Stimulated activated CD4-positive, alpha-beta T cell treated with anti-CD3 and anti-CD28 coated beads, TNF-alpha, amount 100 ng/mL, for 4 hours (primary cell): ENCODE measurements at places on chromosomes 5 and 9.
A peak's percentile ranks its signal among the peaks of the same experiment; 100 is the strongest.

GRCh38 chr5:3615217-3615616 lies 19.6 kb downstream of the IRX1 start:
- DNase-seq = no peak

- no peak for DNase-seq
Measured at GRCh38 chr9:102434545-102434944, 560.6 kb upstream of the CYLC2 start.

GRCh38 chr5:15003511-15003920 lies 131.9 kb upstream of the ANKH start:
- peak; percentile 9 for DNase-seq

DNA sequence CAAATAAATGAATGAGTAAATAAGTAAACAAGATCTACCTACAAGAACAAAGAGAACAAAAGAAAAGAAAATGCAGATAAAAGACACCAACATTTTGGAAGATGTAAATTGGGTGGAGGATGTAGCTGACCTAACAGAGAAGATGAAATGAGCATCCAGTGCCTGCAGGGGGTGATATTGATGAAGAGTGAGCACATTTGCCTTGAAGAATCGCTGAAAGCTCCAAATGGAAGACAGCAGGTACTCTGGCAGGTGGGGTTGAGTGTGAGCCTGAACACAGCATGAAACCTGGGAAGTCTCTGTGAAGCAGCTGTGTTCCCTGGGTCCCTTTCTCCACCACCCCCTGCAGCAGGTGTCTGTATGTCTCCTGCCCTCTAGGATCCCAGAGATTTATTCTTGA lies 125.6 kb downstream of the NXNL2 start:
- no peak for DNase-seq

DNA sequence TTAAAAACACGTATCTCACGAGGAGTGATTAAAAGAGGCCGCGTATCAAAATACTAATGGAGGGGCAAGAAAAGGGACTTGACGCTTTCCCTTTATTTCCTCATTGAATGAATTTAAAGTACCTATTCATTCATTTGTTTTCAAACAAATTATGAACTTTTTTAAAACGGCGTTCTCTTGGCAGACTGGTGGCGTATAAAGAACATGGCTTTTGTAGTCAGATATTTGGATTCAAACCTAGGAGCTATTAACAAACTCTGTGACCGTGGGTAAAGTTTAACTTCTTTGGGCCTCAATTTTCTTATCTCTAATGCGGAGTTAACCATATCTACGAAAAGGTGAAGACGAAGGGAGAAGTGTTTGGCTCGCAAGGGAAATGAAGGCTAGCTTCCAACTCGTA lies 876 bp downstream of the CAAP1 start:
- DNase-seq = no peak

- no peak for DNase-seq
Measured at GRCh38 chr5:124683917-124684555, 62.4 kb downstream of the ZNF608 start.

- no peak for DNase-seq
Measured at GRCh38 chr9:27539479-27540441, 10.1 kb upstream of the MOB3B start.

DNA sequence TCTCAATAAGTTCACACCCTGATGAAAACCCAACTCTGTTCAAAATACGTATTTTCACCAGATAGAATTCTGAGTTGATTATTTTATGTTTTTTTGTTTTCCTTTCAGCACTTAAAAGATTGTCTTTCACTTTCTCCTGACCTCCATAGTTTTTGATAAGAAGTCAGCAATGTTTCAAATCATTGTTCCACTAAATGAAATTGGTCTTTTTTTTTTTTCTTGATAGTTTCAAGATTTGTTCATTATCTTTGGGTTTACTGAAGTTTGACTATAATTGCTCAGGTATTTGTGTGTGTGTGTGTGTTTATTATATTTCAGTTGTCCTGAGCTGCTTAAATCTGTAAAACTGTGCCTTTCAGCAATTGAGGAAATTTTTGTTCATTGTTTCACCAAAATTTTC lies 498.7 kb downstream of the TLE1 start:
- DNase-seq = no peak

- no peak for DNase-seq
Measured at GRCh38 chr5:153676406-153676805, 185.9 kb downstream of the GRIA1 start.

DNA sequence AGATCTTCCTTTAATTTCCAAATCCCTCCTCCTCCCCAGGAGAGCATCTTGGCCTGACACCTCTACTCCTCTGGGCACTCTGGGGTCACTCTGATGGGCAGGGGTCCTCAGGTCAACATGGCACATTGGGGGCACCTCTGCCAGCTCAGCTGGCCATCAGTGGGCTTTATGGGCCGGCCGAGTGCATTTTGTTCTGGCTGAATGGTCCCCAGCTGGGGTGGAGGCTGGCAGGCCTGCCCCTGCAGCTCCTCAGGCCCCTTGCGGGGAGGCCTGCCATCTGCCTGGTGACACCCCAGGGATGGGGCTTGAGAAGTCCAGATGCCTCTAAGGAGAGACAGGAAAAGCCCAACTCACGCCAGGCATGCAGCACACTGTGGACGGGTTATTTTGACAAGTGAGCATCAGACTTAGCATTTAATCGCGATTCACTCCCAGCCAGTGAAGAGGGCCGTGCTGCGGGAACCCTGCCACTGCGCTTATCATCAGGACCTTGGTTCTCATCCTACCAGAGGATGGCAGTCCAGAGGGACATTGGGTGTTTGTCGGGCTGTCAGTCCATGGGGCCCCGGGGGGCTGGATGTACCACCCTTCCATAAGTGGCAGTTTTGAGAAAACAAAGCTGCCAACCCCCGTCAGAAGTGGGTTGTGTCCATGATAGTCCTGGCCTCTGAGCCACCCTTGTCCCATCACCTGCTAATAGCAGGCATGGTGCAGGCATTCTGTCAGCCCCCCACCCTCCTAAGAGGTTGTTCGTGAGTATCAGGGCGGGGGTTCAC lies 21.7 kb downstream of the PHF2 start:
- DNase-seq = no peak

DNA sequence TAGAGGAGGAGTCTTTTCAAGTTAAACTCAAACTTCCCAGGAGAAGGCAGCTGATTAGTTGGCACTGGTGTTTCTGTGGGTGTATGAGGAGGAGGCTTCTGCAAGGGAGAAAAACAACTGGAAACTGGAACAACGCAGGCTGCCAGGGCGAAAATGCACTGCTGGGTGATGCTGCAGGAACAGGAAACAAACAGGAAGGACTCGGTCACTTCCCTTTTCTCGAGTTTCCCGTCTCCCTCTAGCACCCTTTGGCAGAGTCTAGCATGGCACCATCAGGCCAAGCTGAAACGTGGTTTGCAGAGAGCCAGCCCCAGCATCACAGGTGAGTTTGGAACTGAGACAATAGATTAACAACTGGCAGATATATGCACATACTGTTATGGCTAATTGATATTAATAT lies 77.5 kb upstream of the CAST start:
- DNase-seq = no peak

GRCh38 chr5:173413471-173413982 lies 85.3 kb upstream of the STC2 start:
- no peak for DNase-seq

GRCh38 chr9:109504689-109505088 lies 6.6 kb upstream of the PTPN3 start:
- DNase-seq = no peak

DNA sequence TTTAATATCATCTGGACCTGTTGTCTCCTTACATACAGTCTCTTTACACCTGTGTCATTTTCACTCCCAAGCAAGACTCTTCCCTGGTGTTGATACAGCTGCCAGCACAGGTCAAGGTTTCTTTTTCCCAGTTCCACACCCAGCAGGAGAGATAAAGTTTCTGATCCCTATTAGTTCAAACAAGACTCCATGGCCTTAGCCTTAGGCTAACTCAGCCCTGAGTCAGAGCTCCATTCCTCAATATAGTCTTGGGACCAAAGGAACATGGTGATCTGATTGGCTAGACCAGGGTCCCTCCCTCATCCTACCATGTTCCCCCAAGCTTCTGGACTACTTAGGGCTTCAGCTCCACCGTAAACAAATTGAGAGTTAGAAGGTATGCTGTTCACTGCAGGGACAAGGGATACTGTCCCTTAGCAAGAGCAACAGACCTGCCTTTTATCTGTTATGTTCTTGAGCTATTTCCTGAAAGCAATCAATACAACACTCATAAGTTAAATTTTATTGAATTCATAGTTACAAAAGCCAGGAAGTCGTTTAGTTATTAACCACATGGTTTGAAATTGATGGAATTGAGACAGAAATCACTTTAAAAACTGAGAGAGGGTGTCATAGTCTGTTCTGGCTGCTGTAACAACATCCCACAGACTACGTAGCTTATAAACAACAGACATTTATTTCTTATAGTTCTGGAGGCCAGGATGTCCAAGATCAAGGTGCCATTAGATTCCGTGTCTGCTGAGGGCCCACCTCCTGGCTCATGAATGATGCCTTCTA lies 20.5 kb downstream of the SLC1A1 start:
- DNase-seq = no peak

DNA sequence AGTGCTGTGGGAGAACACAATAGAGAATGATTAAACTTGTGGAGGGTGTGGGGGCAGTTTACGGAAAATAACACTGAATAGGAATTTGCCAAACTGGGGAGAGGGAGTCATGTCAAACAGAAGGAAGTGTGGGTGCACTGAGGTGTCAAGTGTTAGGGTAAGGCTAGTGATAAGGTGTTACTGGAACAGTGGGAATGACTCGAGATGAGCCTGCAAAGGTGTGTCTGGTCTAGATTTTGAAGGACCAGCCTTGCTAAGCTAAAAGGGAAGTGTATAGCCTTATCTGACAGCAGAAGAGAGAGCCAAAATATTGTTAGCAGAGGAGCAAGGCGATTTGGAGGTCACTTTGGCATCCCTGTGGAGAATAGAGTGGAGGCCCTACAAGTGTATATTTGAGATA lies 4.2 kb downstream of the CNOT6 start:
- DNase-seq = no peak

DNA sequence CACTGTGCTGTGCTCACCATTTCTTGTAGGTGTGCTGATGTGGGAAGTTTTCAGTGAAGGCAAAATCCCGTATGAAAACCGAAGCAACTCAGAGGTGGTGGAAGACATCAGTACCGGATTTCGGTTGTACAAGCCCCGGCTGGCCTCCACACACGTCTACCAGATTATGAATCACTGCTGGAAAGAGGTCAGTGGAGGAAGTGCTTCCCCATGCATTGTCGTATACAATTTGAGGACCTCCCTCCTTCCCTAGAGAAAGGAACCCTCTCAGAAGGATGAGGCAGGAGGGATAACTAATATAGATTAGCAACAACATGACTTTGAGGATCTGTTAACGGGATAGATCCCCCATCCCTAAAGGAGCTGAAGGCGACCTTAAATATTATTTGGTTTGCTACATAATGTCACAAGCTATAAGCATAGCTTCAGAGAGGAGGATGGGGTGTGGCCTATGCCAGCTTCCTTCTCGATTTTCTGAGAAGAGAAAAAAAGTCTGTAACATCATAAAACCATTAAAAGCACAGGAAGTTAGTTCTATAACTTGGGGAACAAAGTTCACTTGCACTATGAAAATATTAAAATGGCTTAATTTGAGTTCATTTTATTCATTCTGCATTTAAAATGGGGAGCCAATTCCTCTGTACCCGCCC lies 17.0 kb upstream of the CYFIP2 start:
- DNase-seq = no peak

- no peak for DNase-seq
Measured at GRCh38 chr5:96807075-96807654, 580 bp downstream of the ERAP1 start.

- no peak for DNase-seq
Measured at GRCh38 chr5:172849606-172850453, 15.8 kb downstream of the ERGIC1 start.

- DNase-seq = no peak
Measured at GRCh38 chr5:149617760-149618306, 36.5 kb downstream of the ARHGEF37 start.

- DNase-seq = no peak
Measured at GRCh38 chr9:97980918-97981845, 2.0 kb upstream of the ANP32B start.

DNA sequence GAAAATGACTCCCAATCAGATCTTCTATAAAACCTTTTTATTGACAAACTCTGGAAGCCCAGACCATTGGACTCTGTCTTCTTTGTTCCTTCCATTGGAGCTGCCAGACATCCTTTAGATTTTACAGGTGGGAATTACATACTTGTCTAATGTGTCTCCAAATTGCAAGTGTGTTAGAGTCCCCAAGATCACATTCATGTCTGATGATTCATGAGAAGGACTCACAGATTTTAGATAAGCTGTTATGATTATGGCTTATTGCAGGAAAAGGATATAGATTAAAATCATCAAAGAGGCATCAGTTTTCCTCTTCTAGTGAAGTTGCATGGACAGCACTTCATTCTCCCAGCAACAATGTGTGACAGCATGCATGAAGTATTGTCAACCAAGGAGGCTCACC lies 70.4 kb downstream of the MUSK start:
- no peak for DNase-seq

DNA sequence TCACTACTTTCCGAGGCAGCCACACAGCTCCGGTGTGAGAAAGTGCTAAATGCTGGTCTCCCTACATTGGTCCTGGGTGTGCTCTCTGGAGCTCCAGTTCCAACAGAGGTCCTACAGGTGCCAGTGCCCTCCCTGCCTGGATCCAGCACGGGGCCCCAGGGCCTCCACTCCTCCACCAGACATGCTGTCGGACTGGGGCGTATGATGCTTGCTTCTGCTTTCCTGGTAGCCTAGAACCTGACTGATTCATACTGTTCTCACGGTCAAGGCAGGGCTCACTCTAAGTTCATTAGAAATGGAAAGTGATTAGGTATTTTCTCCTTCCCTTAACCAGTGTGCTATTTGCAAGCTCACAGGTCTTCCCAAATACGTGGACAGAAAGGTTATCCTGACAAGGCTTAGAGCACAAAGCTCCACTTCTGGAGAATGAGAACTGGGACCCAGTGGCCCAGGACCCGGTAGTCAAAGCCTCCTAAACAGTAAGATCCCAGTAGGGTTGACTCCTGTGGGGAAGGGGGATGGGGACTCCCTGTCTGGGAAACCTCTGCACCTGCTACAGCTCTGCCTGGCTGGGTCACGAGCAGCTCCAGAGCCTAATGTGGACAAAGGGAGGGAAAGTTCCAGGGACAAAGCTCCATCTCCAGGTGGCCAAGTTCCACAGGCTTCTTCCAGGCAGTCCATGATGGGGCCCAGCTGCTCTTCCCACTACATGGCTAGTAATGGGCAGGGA lies 98.1 kb downstream of the PAX5 start:
- DNase-seq = no peak

DNA sequence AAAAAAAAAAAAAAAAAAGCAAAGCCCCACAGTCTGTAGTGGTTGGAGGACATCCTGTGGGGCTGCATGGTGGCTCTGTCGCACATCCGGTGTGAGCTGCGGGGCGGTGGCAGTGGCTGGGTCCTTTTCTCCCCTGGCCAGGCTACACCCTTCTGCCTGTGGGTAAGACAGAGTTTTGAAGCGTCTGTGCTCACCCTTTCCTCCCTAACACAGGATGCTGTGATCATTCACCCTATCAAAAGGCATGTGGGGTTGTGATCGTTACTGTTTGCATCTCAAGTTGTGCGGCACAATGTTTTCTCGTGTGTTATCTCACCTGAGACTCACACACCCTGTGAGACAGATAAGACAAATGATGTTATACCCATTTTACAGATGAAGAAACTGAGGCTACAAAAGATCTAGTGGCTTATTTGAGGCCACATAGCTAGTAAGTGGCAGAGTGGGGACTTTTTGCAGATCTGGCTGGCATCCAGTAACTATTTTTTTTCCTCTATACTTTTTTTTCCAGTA lies 17.5 kb downstream of the IRF1 start:
- no peak for DNase-seq

- DNase-seq = no peak
Measured at GRCh38 chr5:95059636-95060035, 225.3 kb downstream of the MCTP1 start.

GRCh38 chr5:129082225-129083136 lies 12.1 kb upstream of the ISOC1 start:
- no peak for DNase-seq
